Ascending aorta (tissue), 2 donors: ENCODE measurements at places on chromosomes 3 and 15.

DNA sequence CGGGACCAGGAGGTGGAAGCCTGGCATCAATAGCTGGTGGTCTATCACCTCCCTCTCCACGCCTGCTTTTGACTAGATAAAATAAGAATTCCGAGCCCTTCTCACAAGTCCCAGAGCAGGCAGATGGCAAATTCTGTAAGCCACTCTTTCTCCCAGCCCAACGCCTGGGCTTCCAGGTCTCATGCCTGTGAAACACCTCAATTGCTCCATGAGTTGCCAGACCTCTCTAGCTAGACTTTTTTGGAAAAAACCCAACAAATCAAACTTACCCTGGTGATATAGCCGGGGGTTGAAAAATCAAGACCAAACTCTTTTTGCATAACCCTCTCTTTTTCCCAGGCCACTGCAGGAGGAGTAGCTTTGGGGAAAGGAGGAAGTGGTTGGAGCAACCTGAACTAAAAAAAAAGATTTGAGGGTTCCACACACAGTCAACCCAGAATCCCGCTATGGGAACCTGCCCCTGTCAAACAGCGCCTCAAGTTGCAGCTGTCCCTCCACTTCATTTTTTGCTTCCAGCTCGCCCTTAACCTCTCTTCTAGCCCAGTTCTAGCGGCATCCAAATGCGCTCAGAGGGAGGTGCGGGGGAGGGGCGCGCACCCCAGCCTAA, 7.0 kb downstream of the BHLHE40 start:
- no peak for DNase-seq

- DNase-seq, result no peak
Measured at GRCh38 chr3:194572944-194573491, 60.2 kb downstream of the TMEM44 start.

DNA sequence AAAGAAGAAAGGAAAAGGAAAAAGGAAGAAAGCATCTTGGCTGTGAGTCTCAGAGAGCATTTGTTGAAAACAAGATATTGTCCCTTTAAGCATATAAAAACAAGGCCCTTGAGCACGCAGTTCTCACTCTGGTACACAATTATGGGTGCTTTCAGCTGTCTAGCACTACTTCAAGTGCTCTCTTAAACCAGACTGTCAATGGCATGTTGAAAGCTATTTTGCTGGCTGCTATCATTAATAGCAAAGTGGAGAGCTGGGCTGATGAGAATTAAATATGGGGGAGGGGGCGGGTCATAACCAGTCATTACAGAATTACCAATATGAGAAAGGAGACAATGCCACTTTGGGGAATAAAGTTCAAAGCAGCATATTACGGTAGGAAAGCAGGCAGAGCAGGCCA, 9.3 kb downstream of the TLE3 start:
- no peak for DNase-seq

DNA sequence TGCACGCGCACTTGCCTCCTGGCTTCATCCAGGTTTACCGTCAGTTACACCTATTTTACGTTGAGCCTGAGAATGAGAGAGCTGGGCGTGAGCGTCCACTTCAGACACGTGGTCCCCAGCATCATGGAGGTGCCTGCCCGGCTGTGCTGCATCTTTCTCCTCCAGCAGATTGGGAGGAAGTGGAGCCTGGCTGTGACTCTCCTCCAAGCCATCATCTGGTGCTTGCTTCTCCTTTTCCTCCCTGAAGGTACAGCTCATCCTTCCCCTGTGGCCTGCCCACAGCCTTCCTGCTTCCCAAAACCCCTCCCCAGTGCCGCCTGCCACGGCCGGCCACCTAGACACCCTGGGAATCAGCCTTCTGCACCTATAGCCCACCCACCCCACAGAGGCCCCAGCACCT, 31.6 kb downstream of the SLC22A14 start:
- no peak for DNase-seq

DNA sequence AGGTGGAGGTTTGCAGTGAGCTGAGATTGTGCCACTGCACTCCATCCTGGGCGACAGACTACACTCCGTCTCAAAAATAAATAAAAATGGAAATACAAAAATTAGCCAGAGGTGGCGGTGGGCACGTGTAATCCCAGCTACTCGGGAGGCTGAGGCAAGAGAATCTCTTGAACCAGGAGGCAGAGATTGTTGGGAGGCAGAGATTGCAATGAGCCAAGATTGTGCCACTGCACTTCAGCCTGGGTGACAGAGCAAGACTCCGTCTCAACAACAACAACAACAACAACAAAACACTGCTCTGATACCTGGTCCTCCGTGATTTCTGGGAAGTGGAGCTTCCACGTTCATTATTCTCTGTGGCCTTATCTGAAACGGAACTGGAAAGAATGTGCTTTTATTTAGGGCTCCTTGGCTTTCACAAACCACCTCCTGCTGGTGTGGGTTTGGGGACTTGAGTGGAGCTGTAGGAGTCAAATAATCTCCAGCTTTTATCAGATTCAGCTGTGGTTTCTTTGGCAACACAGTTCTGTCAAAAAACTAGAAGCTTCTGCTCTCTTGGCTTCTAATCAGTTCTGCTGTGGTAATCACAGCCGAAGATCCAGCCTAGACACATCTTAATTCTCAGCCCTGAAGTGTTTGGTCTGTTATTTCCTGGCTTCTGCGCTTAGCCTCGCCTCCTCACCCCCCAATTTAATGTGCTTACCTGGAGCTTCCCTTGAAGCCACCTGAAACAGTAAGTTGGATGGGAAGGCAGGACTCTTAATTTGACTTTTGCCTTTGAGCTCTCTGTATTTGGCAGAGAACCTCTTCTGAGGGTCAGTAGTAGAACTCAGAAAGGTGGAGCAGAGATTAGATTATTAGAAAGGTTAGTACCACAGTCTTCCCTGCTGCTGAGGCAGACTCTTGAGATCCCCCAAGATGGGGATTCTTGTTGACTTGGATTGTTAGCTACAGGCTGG, 21.4 kb downstream of the IRAK2 start:
- DNase-seq, result no peak

- no peak for DNase-seq
Measured at GRCh38 chr3:172629470-172629869, 81.4 kb downstream of the NCEH1 start.

GRCh38 chr3:12107071-12107713, 51.5 kb downstream of the TIMP4 start:
- no peak for DNase-seq

- DNase-seq, result no peak
Measured at GRCh38 chr3:127593178-127593577, 2.6 kb upstream of the TPRA1 start.

- DNase-seq, result no peak
Measured at GRCh38 chr3:13787533-13788132, 92.2 kb downstream of the WNT7A start.

DNA sequence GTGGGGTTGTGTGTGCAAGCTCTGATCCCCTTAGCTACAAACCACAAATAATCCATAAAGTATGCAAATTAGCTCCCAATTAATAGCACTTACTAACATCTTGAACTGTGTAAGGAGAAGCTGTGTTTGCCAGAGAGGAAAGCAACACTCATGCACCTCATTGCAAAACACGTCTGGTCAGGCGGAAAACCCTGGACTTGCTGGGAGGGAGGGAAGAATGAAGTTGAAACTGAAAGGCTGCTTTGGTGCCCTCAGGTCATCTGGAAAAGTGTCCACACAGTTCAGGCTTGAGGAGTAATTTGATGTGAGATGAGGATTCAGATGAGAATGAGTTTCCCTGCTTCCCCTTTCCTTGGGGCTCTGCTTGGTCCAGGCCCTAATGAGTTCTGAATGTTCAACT, 185.5 kb upstream of the ANKRD28 start:
- no peak for DNase-seq

DNA sequence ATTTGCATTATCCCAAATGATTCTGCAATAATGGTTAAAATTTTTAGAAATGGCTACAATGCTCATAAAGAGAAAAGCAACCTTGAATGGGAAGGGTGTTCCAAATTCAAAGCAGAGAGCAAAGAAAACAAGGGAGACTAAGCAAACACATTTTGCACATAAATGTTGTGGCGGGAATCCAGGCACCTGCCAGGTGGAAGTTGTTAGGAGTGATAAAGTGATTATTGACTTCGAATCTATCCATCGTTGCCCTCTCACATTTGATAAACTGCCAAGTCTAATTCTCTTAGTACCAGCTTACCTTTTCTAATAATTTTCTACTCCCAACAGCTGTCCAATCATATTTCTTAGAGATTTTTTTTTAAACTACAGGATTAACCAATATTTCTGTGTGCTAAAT, 244.5 kb downstream of the CACNA2D3 start:
- DNase-seq, result no peak

- DNase-seq, result no peak
Measured at GRCh38 chr3:156792945-156793344, 33.2 kb upstream of the LEKR1 start.

DNA sequence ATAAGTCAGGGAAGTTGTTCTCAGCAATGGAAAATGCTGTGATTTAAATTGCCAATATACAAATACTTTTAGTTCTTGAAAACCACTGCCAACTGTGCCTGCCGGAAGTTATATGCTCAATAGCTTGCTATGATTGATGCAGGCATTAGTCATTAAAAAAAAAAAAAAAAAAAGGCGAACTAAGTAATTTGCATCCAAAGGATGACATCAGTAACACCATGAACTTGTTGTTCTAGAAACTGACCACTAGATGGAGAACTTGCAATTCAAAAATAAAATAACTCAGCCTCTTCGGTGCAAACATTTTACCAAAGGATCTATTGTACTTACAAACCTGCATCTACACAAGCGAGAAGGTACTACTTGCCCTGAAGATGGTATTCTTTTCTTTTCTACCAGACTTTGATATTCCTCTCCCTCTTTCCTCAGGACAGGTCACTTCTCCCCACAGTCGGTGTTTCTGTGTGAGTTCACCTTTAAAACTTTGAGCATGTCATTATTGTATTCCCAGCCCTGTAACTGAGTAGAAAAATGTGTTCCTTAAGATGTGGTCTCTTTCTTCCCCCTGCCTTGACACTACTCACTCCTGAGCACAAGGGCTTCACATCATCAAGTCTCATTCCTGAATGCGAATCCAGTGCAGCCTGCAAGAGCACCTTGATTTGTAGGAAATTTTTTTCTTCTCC, 115.0 kb upstream of the VEPH1 start:
- DNase-seq, result no peak

GRCh38 chr3:122268257-122269024, 56.6 kb upstream of the CSTA start:
- no peak for DNase-seq

- no peak for DNase-seq
Measured at GRCh38 chr3:133767607-133768006, 21.4 kb downstream of the TF start.

GRCh38 chr3:53111822-53112221, 18.4 kb downstream of the RFT1 start:
- no peak for DNase-seq

GRCh38 chr3:132535575-132536441, 61.3 kb upstream of the ACKR4 start:
- peak; percentile 86 for DNase-seq

GRCh38 chr3:27720899-27721716, 1.0 kb downstream of the EOMES start:
- no peak for DNase-seq
